ENCODE measurements at places on chromosomes 11 and 22. TPM values are rescaled to one million over a fixed set of nuclear protein-coding genes. Genes with fewer than 3 reads are reported as not detected.

- DNase-seq = no peak
Observed at GRCh38 chr22:19543970-19544708, 19.9 kb upstream of the CLDN5 start.

PHLDA2 gene
- total RNA-seq = 14.2 TPM

- DNase-seq = no peak
Observed at GRCh38 chr11:116636341-116636929, 136.4 kb downstream of the BUD13 start.

DNA sequence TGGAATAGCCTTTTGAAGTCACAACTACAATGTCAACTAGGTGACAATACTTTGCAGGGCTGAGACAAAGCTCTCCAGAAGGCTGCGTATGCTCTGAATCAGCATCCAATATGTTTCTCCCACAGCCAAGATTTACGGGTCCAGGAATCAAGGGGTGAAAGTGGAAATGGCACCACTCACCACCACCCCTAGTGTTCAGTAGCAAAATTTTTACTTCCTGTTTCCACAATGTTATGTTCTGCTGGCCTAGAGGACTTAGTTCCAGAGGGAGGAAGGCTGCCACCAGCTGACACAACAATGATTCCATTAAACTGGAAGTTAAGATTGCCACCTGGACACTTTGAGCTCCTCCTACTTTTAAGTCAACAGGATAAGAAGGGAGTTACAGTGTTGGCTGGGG, 68.5 kb upstream of the MPEG1 start:
- no peak for DNase-seq

All from type B pancreatic cell (in vitro differentiated cells).